Stimulated activated CD8-positive, alpha-beta memory T cell treated with anti-CD3 and anti-CD28 coated beads, Interleukin-4, amount 100 ng/mL, for 4 hours (primary cell): ENCODE measurements at places on chromosomes 16 and 17.

DNA sequence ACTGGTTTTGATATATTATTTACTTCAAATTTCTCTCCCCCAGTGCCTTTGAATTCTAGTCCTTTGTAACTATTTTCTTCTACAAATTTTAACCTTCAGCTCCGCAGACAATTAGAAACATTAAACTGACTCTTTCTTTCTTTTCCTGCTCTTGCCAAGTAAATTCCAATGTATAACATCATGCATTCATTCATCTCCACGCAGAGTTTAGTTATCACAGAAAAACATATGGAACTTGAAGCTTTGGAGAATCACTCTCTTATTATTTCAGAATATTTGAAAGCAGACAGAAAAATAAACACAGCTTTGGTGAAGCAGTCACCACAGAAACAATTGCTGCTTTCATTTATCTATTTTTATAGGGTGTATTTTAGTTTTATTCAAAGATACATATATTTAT, 778.7 kb upstream of the CDH8 start:
- DNase-seq: no peak

DNA sequence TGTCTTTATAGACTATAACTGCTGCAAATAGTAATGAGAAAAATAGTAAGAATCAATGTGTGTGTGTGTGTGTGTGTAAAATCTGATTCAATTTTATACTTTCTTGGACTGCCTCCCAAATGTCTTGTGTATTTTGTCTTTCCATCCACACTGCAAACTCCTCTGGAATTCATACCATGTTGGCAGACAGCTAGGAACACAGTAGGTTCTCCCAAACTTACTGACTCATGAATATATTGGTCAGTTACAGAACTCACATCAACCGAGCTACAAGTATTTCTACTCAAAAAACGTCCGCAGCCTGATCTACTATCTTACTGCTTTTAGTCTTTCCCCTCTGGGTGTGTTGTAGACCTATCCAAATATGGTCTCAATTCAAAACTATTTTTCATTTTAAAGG, 542.7 kb upstream of the PSMD7 start:
- DNase-seq: no peak

DNA sequence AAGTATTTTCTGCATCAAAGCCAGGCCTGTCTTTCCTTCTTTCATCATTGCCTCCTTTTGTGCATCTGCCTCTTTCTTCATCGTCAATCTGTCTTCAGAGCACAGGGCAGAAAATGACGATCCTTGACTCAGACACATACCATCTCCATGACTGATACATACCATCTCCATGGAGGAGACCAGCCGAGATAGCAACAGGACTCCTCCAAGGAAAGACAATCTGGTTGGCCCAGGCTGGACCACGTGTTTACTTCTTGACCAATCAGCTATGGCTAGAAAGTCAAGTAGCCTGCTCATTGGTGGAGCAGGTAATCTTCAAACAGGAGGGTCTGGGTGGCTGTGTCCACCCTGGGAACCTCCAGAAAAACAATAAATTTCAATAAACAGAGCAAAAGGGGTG, 164.6 kb downstream of the CPPED1 start:
- DNase-seq: no peak

DNA sequence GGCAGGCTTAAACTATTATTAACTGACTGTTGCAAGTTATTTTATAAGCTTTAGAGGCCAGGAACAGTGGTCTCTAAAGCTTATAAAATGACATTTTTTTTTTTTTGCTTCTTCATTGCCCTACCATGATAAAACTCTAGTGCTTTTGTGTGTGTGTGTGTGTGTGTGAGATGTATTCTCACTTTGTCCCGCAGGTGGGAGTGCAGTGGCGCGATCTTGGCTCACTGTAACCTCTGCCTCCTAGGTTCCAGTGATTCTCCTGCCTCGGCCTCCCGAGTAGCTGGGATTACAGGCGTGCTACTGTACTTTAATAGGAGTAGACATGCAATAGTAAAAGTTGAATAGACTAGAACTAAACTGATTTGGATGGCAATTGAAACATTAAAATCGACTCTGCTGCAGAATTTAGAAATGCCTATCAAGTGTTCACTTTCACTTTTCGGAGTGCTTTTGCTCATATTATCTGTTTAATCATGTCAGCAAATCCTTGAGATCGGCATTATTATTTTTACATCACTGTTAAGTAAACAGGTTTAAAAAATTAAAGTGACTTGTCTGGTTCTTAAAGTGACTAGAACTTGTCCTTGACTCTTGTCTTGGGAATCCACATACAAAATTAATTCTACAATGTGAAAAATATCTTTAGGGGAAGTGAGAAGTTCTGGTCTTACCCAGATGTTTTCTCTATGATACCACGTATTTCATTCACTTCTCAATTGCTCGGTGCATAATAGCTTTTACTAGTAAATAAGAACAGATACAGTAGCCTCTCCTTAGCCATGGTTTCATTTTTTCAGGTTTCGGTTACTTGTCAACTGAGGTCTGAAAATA, 8.4 kb upstream of the PCTP start:
- DNase-seq: no peak

GRCh38 chr16:6547131-6547530, 785.5 kb upstream of the RBFOX1 start:
- no peak for DNase-seq

- no peak for DNase-seq
Observed at GRCh38 chr17:57839571-57839923, 10.3 kb downstream of the MRPS23 start.

DNA sequence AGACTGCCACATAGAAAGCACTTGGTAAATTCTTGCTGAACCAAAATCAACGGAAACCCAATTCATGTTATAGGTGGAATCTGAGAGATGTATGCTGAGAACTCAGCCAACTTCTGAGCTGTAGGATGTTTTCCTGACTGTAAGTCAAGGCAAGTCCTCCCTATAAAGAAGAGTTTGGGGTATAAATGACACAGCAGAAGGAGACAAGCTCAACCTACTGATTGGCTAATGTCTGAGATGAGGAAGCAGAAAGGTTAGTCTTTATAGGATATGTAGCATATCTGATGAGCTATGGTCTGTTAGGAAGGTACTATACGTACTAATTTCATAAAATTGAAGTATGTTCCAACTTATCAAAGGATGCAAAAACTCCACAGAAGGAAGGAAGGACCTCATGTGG, 99.5 kb downstream of the XYLT1 start:
- DNase-seq: no peak

GRCh38 chr17:70675070-70675590, 505.8 kb downstream of the KCNJ2 start:
- DNase-seq: no peak

DNA sequence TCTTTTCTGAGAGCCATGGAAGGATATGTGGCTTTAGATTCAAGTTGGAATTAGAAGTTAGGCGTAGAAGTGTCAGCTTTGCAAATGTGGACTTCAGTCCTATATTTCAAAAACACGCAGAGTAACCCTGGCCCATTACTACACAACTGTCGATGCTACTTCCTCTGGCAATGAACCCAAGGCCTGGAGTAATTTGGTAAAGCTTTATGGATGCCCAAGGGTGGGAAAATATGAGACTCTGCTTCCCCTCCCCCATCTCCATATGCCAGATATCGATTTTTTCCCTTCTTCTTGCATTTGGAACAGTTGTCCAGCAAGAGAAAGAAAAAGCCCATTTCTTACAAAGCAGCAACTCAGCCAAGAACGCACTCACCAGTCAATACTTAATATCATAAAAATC, 2.9 kb upstream of the MAP1LC3B start:
- no peak for DNase-seq

- no peak for DNase-seq
Observed at GRCh38 chr16:79210607-79211006, 389.9 kb downstream of the MAF start.

DNA sequence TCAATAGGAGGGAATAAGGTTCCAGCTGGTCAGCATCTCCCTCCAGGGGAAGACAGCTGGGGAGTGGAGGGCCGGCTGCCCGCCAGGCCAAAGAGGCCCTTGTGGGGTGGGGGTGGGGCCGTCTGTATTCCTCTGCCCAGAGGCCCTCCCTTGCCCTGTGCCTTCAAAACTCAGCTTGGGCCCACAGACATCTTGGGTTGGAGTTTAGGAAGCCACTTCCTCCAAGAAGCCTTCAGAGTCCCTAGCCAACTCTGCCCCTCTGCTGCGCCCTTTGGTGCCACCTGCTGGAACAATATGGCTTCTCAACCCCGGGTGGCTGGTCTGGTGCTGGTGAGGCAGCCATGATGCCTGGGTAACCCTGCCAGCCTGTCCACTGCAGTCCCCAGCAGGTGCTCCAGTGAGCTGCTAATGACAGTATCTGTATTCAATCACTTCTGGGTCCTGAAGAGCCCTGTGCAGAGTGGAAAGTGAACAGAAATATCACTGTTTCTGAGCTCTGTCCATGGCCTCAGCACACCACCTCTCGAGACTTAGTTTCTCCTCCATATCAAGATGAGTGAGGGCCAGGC, 16.7 kb downstream of the HSD11B2 start:
- DNase-seq: peak; percentile 10

- DNase-seq: no peak
Observed at GRCh38 chr17:53646835-53647234, 175.9 kb upstream of the KIF2B start.

GRCh38 chr16:19203374-19203966, 35.4 kb downstream of the SYT17 start:
- no peak for DNase-seq
